ENCODE measurements at places on chromosomes 2 and 18.

DNA sequence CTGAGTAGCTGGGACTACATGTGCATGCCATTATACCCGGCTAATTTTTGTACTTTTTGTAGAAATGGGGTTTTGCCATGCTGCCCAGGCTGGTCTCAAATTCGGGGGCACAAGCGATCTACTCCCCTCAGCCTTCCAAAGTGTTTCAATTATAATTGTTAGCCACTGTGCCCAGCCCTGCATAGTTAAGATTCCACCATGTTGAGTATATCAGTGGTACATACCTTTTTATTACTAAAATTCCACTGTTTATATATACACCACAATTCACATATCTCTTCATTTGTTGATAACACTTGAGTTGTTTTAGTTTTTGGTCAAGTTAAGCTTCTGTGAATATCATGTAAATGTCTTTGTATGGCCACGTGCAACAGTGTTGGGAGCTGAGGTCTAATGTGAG is 12.8 kb upstream of the FMNL2 start:
- no peak for DNase-seq

DNA sequence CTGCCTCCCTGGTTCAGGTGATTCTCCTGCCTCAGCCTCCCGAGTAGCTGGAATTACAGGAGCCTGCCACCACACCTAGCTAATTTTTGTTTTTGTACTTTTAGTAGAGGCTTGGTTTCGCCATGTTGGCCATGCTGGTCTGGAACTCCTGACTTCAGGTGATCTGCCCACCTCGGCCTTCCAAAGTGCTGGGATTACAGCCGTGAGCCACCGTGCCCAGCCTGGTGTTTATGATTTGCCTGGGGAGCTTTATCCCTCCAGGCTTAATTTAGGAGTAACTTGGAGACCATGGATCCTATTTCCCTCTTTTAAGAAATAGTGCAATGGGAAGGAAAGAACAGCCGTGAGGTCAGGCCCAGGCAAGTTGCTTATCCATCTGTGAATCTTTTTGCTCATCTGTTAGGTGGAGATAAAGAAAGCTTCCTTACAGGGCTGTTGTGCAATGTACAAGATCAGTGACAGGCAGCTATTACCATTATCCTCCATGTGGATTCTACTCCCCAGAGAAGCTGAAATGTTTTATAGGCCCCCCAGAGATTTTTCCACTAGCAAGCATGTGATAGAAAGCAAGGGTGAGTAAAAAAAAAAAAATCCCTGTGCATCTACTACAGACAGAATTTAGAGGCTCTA is 104.9 kb upstream of the MGAT5 start:
- DNase-seq: no peak

DNA sequence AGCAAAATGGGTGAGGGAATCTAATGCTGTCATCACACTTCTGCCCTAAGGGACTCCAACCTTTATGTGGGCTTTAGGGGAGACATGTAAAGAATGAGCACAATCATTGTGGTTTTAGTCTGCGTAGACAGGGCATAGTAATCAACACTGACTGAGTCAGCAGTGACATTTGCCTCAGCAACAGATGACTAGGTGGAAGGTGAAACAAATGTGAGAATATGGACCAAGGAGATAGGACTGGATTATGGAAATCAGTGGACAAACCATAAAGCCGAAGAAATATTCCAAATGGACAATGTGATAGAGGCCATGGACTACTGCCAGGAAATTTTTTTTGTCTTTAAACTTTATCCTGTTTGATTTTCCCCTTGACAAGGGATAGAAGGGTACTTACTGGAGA is 83.9 kb downstream of the PDK1 start:
- no peak for DNase-seq

GRCh38 chr18:62612776-62613175 is 90.0 kb downstream of the ZCCHC2 start:
- no peak for DNase-seq

GRCh38 chr2:23414871-23415270 is 29.9 kb downstream of the KLHL29 start:
- no peak for DNase-seq

GRCh38 chr2:241577413-241578122 is 19.0 kb downstream of the BOK start:
- DNase-seq: peak; percentile 22

GRCh38 chr18:74497778-74498177 is 1.6 kb downstream of the CNDP2 start:
- DNase-seq: no peak

- DNase-seq: peak; percentile 60
These were observed 159.2 kb downstream of the INHBB start for GRCh38 chr2:120504936-120505705.
